Femur (tissue), 1 donor: ENCODE measurements at places on chromosomes 1 and 21.
A peak's percentile ranks its signal among the peaks of the same experiment; 100 is the strongest.

- DNase-seq, result no peak
Measured at GRCh38 chr1:162973381-162973795, 95.8 kb upstream of the RGS4 start.

DNA sequence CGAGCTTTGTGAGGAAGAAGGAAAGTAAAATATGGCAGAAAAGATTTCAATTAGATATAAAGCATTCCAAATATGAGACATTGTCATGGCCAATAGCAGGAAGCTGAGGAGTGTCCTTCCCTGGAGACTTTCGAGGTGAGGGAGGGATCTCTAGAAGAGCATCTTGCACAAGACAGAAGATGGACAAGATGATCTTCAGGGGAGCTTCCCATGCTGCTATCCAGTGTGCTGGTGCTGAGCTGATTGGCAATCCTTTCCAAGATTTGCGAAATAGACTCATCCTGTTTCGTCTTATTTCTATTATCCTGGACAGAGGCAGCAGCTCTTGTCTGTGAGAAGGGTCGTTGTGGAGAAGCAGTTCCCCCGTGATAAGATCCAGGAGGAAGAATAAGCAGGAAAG, 342.0 kb upstream of the CAMK1G start:
- no peak for DNase-seq

DNA sequence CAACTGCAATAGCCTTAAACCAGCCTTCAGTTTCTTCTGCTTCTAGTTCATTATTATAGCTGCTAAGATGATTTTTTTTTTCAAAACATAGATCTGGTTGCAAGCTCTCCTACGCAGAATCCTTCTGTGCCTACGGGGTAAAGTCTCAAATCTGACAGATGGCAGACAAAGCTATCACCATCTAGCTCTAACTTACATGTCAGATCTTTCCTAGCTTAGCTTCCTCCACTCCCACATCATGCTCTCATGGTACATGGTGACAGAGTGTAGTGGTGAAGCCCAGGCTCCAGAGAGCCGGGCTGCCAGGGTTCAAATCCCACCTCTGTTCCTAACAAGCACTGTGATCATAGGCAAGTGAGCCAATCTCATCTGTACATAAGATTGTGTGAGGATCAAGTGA, 24.2 kb upstream of the GUCA2B start:
- no peak for DNase-seq

- DNase-seq, result no peak
Measured at GRCh38 chr1:119874186-119874585, 22.1 kb downstream of the ADAM30 start.

DNA sequence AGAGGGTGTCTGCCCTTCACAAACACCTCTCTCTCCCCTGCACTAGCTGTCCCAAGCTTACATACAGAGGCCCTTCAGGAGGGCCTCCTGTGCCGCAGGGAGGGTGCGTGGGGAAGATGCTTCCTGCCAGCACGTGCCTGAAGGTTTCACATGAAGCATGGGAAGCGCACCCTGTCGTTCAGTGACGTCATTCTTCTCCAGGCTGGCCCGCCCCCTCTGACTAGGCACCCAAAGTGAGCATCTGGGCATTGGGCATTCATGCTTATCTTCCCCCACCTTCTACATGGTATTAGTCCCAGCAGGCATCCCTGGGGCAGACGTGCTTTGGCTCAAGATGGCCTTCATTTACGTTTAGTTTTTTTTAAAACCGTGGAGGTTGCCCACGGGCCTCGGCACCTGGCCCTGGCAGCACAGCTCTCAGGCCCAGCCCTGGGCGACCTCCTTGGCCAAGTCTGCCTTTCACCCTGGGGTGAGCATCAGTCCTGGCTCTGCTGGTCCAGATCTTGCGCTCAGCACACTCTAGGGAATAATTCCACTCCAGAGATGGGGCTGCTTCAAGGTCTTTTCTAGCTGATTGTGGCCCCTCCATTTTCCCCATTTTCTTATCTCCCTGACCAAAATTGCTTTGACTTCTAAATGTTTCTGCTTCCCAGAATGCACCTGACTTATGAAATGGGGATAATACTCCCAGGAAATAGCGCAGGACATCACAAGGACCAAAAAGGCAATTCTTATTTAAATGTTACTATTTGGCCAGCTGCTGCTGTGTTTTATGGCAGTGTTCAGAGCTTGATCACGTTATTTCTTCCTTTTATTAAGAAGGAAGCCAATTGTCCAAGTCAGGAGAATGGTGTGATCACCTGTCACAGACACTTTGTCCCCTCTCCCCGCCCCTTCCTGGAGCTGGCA, 6.1 kb downstream of the NPPA start:
- DNase-seq, result no peak

GRCh38 chr21:15250384-15250783, 185.6 kb upstream of the NRIP1 start:
- no peak for DNase-seq

DNA sequence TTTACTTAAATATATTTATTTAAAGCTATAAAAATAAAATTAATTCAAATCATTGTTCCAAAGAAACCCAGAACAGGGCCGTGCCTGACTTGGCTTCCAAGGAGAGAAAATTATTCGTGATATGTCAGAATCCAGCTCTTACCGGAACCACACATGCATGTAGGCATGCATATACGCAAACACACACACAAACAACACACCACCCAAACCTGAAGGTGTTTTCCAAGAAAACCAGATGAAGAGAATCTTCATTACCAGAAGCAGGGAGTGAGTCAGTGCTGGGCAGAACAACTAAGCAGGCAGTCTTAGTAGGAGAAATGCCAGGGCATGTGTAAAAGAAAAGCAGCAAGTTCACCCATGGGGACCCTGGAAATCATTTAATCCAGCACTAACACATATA, 432.0 kb upstream of the BEND5 start:
- no peak for DNase-seq

- no peak for DNase-seq
Measured at GRCh38 chr1:226405411-226405988, 2.4 kb downstream of the PARP1 start.

- peak; percentile 81 for DNase-seq
Measured at GRCh38 chr1:226674892-226675714, 64.0 kb downstream of the ITPKB start.

GRCh38 chr1:61184040-61184713, 101.8 kb downstream of the NFIA start:
- peak; percentile 97 for DNase-seq

DNA sequence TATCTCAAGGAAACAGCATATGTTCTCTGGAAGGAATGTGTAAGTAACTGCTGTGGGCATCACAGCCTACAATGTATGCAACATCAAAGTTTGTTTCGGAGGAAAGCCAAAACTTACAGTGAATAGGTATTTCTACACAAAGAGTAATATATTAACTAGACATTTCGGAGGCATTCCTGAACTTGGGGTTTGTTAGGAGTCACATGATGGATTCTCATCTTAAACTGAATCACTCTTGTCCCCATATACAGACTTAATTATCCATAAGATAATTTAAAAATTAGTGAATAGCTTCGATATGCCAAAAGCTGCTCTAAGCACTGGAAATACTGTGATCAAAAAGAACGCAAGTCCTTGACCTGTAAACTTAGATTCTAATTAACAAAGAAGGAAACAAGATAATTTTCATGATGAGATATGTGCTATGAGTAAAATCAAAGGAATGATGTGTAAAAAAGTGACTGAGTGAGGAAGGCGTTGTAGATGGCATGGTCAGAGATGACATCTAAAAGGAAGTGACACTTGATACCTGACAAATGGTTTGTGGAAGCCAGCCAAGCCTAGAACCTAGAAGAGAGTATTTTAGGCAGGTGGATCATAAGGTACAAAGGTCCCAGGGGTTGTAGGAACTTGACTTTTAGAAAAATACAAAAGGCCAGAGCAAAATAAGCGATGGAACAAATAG, 273.1 kb downstream of the MRPL39 start:
- no peak for DNase-seq

DNA sequence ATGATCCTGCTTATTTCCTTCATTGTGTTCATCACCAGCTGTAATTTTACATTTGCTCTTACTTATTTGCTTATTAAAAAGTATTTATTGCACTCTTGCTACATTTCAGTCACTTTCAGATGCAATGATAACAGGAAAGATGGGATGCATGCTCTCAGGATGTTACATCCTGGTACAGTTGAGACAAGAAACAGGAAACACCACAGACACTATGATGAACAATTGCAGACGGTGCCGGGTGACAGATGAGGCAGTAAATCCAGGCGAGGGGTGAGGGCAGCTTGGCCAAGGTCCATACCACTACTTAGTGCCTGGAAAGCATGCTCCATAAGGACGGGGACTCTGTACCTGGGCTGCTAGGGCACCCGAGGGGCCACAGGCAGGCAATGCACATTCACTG, 156.6 kb upstream of the RAB4A start:
- no peak for DNase-seq

- DNase-seq, result no peak
Measured at GRCh38 chr1:114289824-114290223, 136.2 kb upstream of the SYT6 start.

- DNase-seq, result no peak
Measured at GRCh38 chr1:52345252-52345651, 20.8 kb downstream of the CC2D1B start.

GRCh38 chr1:241551759-241552638, 19.8 kb downstream of the KMO start:
- DNase-seq, result peak; percentile 27

GRCh38 chr1:200035397-200035955, 8.0 kb downstream of the NR5A2 start:
- DNase-seq, result no peak

DNA sequence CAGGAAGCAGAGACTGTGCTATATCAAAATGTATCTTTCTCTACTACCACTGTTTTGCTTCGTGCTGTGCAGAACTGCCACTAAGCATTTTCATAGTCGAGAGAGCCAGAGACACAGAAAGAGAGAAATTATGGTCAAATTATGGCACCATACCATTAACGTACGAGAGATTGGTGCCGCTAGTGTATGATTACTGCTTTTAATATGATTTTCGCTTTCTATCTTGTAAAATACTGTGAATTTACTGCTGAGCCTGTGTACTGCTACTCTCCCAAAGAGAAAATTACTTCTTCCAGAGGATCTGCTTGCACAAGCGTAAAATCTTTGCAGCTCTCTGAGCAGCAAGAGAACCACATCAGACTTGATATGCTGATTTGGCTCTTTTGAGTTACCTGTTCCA, 71.1 kb upstream of the ZNF281 start:
- no peak for DNase-seq

DNA sequence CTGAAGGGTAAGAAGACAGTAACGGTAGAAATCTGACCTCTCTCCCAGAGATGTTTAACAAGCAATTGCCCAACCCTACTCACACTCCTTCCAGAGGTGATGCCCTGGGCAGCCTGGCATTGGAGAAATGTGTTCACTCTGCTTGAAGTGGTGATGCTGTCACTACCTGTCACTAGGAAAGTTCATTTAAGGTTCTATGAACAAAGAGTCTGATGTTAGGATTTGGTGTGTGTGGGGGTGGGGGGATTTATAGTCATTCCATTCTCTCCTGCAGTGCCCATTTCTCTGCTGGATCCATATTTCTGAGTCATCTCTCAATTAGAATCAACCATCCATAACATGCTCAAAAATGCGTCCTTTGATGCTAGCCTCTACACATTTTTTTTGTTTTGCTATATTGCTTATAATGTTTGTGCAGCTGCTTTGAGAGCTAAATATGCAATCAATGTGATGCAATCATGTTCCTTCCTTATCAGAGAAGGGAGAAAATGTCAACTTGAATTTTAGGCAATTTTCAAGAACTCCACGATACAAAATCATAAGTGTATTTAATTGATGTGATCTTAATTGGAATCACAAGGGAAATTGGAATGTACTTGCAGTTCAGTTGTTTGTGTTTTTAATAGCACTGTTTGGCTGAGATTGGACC, 173.9 kb downstream of the DUSP10 start:
- no peak for DNase-seq

- DNase-seq, result peak; percentile 68
Measured at GRCh38 chr1:234583755-234584419, 26.1 kb downstream of the IRF2BP2 start.

DNA sequence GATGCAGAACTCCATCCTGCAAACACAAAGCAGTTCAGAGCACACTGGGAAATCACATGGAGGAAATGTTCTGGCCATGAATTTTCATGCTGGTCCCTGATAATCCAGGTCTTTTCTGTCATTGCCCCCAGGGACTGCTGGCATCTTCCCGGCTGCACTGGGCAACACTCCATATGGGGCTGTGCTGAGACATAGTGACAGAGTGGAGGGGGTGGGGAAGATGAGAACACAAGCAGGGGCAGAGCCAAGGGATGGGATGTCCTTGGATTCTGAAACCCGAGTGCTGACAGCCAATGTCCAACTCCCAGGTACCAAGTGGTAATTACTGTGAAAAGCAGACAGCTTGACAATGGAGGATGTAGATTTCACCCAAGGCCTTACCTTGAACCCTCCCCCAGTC, 185.7 kb downstream of the HIVEP3 start:
- DNase-seq, result no peak

GRCh38 chr1:68516066-68516465, 19.2 kb upstream of the DEPDC1 start:
- DNase-seq, result no peak

GRCh38 chr1:28322194-28322593, 6.6 kb upstream of the MED18 start:
- DNase-seq, result no peak

- peak; percentile 63 for DNase-seq
Measured at GRCh38 chr1:3105167-3105863, 36.3 kb downstream of the PRDM16 start.

GRCh38 chr1:168407832-168408538, 127.3 kb downstream of the TBX19 start:
- no peak for DNase-seq

GRCh38 chr1:208844158-208844557, 600.0 kb upstream of the PLXNA2 start:
- DNase-seq, result no peak

DNA sequence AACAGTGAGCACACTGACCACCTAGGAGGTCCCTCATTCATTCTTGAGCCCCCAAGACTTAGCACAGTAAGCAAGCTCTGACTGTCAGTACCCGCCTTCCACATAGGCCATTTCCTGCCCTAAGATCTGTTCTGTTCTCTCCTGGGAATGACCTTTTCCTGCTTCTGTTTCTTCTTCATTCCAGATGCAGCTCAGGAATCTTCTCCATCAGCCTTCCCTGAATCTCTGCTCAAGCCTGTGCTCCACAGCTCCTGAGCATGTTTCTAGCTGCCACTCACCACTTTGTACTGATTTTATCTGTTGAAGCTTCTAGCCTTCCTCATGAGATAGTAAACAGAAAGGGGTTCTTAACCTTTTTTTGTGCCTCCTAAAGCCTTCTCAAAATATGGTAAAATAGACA, 56.6 kb downstream of the ZNF281 start:
- no peak for DNase-seq

- no peak for DNase-seq
Measured at GRCh38 chr1:214957330-214958137, 125.0 kb upstream of the KCNK2 start.

- peak; percentile 50 for DNase-seq
Measured at GRCh38 chr1:109113590-109114341, at the start of gene ELAPOR1. ELAPOR1 (plus strand) TSS chr1:109114115; CDS start chr1:109114184, 69 bp downstream.

- peak; percentile 57 for DNase-seq
Measured at GRCh38 chr21:40054403-40054802, 187.2 kb downstream of the PCP4 start.

- DNase-seq, result no peak
Measured at GRCh38 chr1:78211483-78212092, 165.8 kb downstream of the GIPC2 start.

GRCh38 chr1:243924588-243925349, 74.7 kb upstream of the AKT3 start:
- no peak for DNase-seq

- peak; percentile 16 for DNase-seq
Measured at GRCh38 chr21:43209575-43210453, 41.0 kb downstream of the CRYAA start.
